ENCODE measurements at places on chromosomes 5 and 9.

DNA sequence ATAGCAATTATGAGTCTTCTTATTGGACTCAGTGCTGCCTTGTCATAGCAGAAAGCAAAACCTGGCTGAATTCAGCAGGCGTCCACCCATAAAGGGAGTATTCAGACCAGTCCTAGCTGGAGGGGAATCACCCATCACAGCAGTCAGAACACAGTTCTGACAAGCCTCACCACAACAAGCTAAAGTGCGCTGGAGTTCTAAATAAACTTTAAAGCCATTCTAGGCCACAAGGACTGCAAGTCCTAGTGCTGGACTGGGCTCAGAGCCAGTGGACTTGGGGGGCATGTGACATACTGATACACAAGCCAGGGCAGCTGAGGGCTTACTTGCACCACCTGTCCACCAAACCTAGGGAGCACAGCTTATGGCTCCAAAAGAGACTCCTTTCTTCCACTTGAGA, 115.3 kb upstream of the PCSK5 start:
- no peak for DNase-seq

- DNase-seq, result no peak
Measured at GRCh38 chr5:139985290-139985689, 57.8 kb downstream of the NRG2 start.

- no peak for DNase-seq
Measured at GRCh38 chr9:111393971-111394370, 63.9 kb upstream of the OR2K2 start.

- peak; percentile 13 for DNase-seq
Measured at GRCh38 chr5:104955479-104955878, 1392.9 kb upstream of the NUDT12 start.

DNA sequence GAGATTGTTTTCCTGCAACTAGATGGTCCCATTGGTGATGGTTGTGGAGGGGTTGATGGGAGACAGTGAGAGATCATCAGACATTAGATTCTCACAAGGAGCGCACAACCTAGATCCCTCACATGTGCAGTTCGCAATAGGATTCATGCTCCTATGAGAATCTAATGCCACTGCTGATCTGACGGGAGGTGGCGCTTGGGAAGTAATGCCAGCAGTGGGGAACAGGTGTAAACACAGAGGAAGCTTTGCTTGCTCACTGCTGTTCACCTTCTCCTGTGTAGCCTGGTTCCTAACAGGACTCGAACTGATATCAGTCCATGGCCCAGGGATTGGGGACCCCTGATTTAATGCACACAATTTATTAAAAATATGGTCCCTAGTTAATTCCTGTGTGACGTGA, 18.8 kb downstream of the SNCAIP start:
- no peak for DNase-seq

- DNase-seq, result no peak
Measured at GRCh38 chr5:116577064-116577788, 2.6 kb upstream of the SEMA6A start.

- DNase-seq, result no peak
Measured at GRCh38 chr9:107141967-107142366, 141.1 kb upstream of the RAD23B start.

GRCh38 chr5:89397096-89397495, 514.1 kb upstream of the MEF2C start:
- no peak for DNase-seq

DNA sequence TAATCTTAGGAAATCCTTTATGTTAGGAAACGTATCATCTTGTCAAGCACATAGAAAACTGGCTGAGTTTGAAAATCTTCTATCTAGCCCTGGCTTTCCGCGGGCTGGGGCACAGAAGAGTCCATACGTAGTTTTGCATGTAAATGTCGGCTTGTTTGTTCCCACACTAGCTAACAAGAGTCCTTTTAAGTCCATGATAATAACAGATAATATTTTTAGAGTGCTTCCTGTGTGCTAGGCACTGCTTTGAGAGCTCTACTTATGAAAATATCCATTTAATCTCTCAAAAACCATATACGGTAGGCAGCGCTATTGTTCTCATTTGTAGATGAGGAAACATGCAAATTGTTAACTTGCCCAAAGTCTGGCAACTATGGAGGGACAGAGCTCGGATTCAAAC, 40.5 kb downstream of the FYB1 start:
- DNase-seq, result no peak

- DNase-seq, result no peak
Measured at GRCh38 chr5:31551878-31552277, 19.8 kb downstream of the C5orf22 start.

DNA sequence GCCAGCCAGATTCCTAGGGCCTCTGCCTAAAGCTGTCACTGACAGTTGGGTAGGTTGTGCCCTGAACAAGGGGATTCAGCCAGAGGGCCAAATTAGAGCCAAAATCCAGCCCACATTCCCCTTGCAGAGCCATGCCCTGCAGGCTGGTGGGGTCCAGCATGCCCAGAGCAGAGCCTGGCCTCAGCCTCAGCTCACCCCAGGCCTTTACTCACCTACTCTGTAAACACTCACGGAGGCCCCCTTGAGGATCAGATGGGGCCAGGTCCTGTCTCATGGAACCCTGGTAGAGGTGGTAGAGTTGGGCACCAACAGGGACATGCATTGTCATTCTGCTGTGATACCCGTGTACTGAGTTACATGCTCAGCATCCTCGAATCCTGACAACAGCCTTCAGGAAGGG, 74.9 kb downstream of the LMX1B start:
- DNase-seq, result no peak

GRCh38 chr9:103789686-103790085, 304.4 kb upstream of the SMC2 start:
- no peak for DNase-seq

GRCh38 chr5:81779125-81779915, 28.4 kb upstream of the SSBP2 start:
- DNase-seq, result peak; percentile 49

DNA sequence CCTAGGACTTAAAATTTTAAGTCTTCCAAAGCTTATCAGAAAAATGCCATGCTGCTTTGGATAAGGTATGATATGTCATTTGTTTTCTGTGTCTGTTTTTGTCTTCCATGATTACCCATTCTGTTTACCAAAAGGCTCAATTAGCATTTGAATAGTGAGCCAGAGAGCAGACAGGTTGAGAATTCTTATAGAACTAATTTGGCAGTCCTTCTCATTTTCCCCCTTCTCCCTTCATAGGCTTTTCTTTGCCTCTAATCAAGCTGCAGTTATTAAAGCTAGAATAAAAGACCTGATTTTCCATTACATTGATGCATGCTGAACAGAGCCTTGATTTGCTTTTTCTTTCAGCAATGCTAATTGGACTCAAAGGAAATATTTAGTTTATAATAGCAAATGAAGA, 993.0 kb downstream of the MAT2B start:
- DNase-seq, result no peak

- DNase-seq, result no peak
Measured at GRCh38 chr9:112556497-112557442, 70.1 kb downstream of the KIAA1958 start.

- no peak for DNase-seq
Measured at GRCh38 chr5:93006915-93007314, 574.1 kb downstream of the NR2F1-AS1 start.

DNA sequence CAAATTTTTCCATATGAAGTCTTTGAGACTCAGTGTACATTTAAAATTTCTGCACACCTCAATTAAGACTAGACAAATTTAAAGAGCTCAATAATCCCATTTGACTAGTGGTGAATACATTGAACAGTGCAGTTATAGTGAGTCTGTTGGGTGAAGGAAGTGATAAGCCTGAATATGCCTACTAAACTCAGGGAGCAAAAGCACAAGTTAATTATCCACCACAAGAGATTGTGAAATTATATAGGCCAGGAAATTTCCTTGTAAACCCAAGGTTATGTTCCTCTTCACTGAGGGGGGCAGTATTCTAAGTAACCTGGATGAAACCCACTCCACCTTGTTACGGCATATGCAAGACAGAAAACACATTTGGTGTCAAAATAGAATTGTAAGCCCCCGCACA, 612.9 kb upstream of the DAB2 start:
- DNase-seq, result no peak

- DNase-seq, result no peak
Measured at GRCh38 chr5:83204651-83205050, 127.3 kb downstream of the XRCC4 start.

GRCh38 chr5:61120534-61120933, 41.7 kb downstream of the SMIM15 start:
- DNase-seq, result no peak

GRCh38 chr5:10563945-10564837, at the start of gene ANKRD33B:
Gene ANKRD33B (plus strand): TSS chr5:10564070. CDS start chr5:10564468, 398 bp downstream.
- peak; percentile 79 for DNase-seq

DNA sequence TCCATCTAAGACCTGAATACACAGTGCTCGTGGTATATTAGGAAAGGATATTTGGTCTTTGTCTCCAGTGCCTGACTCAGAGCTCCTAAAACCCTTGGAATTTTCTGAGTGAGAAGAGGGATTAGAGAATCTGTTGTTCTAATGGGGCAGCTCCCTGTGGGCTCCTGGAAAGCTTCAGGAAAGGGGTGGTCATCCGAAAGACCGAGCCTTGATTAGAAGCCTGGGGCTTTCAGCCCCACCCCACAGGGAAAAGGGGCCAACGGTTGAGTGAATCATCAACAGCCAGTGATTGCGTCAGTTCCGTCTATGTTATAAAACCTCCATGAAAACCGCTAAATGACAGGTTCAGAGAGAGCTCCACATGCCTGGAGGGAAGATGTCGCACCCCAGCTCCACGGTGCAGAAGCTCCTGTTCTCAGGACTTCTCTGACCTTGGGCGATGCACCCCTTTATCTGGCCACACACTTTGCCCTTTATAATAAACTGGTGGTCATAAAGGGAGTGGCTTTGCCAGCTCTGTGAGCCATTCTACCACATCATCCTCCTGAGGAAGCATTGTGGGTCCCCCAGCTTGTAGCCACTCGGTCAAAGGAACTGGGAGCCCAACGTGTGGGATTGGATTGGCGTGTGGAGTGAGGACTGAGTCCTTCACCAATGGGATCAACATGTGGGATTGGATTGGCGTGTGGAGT, 71.0 kb upstream of the ICE1 start:
- DNase-seq, result no peak

- no peak for DNase-seq
Measured at GRCh38 chr5:106408570-106408969, 1262.2 kb downstream of the EFNA5 start.

- no peak for DNase-seq
Measured at GRCh38 chr9:93020771-93021670, 37.5 kb upstream of the SUSD3 start.
